ENCODE measurements at places on chromosomes 5 and 9. TPM values are rescaled to one million over a fixed set of nuclear protein-coding genes. Genes with fewer than 3 reads are reported as not detected.

Gene REEP2
- 18.2 TPM for total RNA-seq

Gene WDR41
- 121 TPM for total RNA-seq

Gene IL13
- not detected for total RNA-seq

Gene FOXD4L6
- 0.37 TPM for total RNA-seq

Gene CXCL14
- total RNA-seq = 0.97 TPM

Gene RETREG1
- total RNA-seq = 1.2 TPM

Gene RNF183
- not detected for total RNA-seq

Gene AQP7
- not detected for total RNA-seq

Data from smooth muscle cell of the umbilical artery (primary cell).